GOT3 (cell line): ENCODE measurements at places on chromosomes 5 and 9.

DNA sequence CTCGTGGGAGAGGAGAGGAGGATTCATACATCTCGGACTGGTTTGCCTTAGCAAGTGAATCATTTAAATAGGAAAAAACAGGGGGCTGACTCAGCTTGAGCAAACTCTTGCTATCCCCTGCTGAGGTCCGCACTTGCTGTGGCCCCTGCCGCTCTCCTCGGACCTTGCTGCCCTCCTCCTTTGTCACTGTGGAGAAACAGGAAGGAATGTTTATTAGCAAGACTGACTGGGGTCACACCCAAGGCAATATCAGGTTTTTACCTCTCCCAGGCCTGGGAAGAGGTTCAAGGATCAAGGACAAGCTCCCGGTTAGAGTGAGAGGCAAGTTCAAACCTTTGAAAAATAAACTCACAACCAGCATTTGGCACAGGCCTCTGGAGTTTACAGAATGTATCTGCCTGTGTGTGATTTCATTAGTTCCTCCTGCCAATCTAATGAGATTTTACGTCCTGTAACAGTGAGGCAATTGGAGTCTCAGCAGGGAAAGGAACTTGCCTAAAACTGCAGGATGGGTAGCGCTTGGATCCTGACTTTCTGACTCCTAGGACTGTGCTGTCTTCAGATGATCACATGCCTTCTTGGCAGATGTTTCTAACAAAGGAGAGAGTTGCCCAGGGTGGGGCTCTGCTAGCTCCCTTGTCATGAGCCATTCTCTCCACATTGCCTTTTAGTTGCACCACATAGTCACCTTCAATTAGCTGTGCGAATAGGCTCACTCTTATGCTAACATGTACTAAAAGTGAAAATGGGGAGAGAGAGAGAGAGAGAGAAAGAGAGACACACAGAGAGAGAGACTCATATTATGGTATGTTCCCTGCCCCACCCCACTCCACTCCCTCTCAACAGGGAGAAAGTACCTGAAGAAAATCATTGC is 108.6 kb upstream of the CDKN2B start:
- no peak for DNase-seq

GRCh38 chr9:126694206-126695081 is 80.7 kb downstream of the LMX1B start:
- no peak for DNase-seq

DNA sequence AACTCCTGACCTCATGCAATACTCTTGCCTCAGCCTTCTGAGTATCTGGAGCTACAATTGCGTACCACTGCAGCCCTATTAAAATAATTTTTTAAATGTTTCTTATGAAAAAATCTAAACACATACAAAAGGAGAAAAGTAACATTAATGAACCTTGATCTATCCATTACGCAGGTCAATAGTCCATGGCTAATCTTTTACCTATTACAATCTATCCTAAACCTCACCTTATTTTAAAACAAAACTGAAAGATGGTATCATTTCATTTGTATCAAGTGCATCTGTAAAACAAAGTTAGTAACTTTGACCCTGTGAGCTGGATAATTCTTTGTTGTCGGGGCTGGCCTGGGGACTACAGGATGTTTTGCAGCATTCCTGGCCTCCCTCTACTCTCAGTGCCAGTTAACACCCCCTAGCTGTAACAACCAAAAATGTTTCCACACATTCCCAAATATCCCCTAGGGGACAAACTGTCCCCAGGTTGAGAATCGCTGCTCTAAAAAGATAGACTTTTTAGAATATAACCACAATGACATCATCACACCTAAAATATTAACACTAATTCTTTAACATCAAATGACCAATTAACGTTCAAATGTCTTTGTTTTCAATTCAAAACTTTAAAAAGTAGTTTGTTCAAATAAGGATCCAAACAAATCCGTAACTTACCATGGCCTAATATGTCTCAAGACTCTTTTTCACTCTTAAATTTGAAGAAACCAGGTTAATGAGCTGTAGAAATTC is 54.8 kb downstream of the RNF38 start:
- DNase-seq: no peak

- no peak for DNase-seq
These were observed 156.4 kb upstream of the ELL2 start for GRCh38 chr5:96117771-96118651.

DNA sequence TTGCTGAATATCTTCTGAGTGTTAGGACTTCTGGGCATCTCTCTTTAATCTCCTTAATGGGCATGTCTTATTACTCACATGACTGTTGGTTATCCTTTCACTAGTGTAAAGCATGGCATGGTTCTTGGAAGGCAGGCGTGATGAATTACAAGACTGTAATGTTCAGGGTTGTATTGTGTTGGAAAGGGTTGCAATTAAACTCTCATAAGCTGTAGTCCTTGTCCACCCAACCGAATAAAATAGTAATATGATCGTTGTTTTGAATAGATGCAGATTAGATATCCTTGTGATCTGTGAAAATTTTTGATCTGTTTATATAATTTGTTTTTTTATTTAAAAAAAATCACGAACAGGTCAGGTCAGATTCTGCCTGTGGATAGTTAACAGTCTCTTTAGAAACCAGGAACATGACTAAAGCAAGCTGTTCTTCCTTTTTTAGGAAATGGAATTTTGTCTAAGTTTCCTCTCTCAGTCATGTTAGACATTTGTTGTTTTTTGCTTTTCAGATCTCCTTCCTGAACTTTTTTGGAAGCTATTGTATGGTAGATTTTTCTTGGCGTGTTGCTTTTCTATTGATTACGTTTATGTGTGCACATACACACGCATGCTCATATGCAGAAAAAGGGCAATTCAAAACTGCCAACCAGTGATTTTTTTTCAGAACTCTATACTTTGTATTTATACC is 121.8 kb downstream of the ARHGEF28 start:
- no peak for DNase-seq

DNA sequence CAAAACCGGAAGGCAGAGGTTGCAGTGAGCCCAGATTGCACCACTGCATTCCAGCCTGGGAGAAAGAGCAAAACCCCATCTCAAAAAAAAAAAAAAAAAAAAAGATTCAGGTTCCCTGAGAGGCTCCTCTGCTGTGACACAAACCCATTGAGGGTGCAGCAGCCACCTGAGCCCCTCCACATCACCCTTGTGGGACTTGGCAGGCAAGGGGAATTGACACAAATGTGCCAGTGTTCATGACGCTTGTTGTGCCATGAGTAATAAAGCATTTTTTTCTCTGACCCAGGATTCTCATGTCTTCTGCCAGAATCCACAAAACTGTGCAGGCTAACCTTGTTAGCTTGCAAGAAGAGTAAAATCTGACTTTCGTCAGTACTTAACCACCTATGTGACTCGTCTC is 149.6 kb downstream of the TTC39B start:
- DNase-seq: no peak

- no peak for DNase-seq
These were observed 499 bp upstream of the TMEM232 start for GRCh38 chr5:110727025-110727314.

DNA sequence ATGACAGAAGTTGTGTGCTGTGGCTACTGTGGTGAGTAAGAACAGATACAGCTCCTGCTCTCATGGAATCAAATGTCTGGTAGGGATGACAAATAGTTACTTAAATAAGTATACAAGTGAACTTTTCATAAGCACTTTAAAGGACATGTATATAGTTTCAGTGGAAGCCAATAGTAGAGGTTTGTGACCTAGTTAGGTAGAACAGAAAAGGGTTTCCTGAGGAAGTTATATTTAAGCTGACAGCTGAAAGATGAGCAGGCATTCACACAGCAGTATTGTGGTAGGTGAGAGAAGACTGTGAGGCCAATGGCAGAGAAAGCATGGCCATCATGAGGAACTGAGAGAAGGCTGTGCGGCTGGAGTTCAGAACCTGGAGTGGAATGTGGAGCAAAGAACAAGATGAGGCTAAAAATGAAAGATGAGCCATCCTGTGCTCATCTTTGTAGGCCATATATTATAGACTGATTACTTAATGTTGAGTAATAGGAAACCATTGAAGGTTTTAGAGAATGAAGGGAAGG is 15.4 kb downstream of the FAM174A start:
- no peak for DNase-seq

GRCh38 chr5:10173716-10174115 is 76.0 kb downstream of the ATPSCKMT start:
- DNase-seq: no peak

- no peak for DNase-seq
These were observed 81.9 kb downstream of the ISL1 start for GRCh38 chr5:51465165-51465564.

- DNase-seq: no peak
These were observed 55.9 kb downstream of the IRF1 start for GRCh38 chr5:132434416-132435286.

DNA sequence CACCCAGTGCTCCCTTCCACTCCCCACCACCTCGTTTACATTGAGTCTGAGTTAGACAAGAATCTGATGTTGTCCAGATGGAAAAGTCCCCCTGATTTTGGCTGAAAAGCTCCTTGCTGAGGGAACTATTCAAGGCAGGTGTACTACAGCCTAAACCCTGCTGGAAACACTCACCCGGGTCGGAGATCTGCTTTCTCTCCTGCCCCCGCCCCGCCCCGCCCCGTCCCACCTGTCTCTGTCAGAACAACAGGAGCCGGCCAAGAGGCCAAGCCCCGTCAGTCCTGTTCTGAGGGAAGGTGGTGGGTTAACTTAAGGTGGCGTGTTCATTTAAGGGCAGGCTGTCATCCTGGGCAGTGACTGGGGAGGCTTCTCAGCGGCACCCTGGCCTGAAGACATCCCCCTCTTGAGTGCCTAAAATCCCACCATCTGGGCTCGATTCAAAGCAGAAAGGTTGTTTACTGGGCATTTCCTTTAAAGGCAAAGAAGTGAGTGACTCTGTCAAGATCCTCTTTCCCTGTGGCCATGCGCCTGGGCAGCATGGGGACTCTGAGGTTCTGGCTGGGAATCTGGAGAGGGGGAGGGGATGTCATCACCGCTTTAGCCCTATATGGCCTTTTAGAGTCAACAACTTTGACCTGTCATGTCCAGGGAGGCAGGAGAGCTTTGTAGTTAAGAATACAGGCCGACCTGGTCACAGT is 71.1 kb upstream of the NEURL1B start:
- DNase-seq: no peak

GRCh38 chr9:110821064-110821463 is 152.5 kb downstream of the MUSK start:
- no peak for DNase-seq

DNA sequence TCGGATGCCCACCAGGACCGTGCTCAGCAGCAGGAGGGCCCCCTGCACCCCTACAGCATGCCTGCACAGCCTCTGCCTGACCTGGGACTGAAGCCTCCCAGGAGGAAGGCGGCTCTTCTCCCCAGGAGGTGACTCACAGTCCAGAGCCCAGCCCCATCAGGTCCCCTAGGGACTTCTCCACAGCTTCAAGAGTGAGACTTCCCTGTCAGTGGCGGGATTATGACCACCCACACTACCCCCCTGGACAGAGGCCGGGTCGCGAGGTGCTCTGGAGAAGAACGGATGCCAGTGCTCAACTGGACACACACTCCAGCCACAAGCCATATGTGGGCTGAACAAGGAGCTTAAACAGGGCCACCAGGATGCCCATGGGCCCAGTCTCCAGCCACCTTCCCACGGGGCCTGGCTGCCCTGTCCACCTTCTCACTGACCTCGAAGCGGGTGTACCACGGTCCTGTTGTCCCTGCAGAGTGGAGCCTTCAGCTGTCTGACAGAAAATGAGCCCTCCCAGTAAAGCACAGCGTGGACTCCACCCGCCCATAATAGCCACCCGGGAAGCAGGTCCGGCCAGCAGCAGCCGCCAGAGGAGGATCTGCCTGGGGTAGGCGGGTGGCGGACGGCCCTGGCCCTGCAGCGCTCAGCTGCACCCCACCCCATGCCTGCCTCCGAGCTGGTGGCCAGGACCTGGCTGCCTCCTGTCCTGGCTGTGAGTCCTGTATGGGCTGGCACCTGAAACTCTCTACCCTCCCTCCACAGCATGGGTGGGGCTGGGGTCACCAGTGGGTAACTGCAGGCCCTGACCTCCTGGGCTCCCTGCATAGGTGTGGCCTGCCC is 54.7 kb downstream of the SEMA4D start:
- DNase-seq: no peak

DNA sequence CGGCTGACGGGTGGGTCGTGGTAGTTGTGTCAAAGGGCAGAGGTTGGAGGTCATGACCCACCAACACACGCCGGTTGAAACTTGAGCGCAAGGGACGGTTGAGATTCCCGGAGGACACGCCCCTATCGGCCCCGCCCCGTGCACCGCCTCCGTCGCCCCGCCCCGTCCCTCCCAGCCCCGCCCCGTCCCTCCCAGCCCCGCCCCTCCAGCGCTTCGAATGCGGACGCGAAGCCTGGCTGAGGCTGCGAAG is 226 bp upstream of the RANBP17 start:
- no peak for DNase-seq

DNA sequence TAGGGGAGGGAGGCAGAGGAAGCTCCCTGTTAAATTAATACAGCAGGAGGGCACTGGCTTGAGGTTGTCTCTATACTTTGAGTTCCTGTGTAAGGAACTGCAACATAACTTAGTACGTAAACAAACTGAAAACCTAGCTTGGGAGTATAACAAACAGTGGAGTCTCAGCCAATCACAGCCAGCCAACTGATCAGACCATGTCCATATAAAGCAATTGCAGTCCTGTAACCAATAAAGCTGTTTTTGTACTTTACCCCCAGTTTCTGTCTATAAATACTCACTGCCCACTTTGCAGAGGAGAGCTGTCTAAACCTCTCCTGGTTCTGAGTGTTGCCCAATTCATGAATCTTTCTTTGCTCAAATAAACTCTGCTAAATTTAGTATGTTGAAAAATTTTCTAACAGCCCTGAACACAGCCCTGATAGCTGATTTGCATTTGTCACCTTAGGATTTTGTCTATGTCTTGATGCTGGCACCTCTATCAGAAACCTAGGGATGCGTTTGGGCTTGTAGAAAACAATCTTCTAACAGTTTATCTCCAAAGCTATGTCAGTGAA is 39.9 kb downstream of the GDNF start:
- no peak for DNase-seq

GRCh38 chr9:20664501-20664900 is 19.6 kb upstream of the FOCAD start:
- no peak for DNase-seq

DNA sequence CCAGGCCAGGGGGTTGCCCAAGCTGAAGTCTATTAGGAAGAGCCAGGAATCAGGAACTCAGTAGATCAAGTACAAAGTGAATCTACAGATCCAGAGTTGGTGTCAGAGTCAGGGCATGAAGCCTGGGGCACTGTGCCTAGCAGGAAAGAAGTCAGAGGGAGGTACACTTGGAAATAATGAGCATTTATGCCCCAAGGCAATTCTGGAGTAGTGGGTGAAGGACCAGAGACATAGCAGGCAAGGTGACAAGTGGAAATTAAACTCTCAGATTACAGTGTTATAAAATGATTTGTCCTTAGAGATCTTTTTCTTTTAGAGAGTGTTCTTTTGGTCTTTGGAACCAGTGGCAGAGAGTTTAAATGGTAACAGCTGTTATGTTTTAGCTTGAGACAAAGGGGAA is 138.0 kb downstream of the ADAMTSL1 start:
- no peak for DNase-seq

GRCh38 chr9:100375658-100376057 is 22.9 kb upstream of the TEX10 start:
- no peak for DNase-seq

- no peak for DNase-seq
These were observed 24.0 kb downstream of the TRIP13 start for GRCh38 chr5:916441-917293.

GRCh38 chr5:80346055-80346454 is 26.3 kb downstream of the SPZ1 start:
- no peak for DNase-seq
